ENCODE measurements at places on chromosomes 3 and 15.

DNA sequence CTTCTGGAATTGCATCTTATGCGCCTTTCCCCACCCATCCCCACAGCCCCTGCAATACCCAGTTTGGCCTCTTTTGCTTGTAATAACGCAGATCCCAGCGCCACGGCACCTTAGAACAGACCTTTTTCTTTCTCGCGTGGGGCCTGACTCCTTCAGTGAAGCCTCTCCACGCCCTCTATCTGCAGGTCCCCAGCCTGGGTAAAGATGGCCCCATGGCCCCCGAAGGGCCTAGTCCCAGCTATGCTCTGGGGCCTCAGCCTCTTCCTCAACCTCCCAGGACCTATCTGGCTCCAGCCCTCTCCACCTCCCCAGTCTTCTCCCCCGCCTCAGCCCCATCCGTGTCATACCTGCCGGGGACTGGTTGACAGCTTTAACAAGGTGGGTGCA, 594 bp downstream of the CRELD1 start:
- DNase-seq = peak; percentile 25

DNA sequence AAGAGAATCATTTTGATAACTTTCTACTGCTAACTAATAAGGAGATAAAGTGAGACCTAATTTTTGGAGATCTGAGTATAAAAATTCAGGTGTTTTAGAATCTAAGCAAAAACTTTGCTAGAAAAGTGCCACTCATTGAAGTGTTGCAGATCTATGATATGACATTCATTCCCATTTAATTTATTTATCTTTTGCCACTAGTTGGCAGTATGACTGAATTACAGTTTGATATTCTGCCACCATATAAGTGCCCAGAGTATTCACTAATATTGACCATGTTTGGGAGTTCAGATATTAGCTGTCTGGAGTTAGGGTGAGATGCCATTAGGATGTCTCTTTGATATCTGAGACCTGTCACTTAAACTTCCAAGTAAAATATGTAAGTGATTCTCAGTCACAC, 251.3 kb upstream of the GBE1 start:
- DNase-seq = no peak

DNA sequence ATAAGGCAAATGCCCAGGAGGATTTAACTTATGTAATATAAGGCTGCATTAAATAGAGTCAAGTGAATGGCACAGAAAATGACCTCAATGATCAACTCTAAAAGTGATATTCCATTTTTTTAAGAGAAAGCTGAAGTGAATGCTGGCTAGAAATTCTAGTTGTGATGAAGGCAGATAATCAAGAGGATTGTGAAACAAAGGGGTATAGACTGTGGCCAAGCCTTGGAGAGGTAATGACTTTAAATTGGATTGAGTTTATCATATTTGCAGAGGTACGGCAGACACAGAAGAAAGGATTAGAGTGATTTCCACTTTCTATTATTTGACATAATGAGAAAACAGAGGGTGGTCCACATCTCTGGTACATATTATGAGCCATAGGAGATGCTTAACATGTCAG, 269.2 kb downstream of the MECOM start:
- DNase-seq = no peak

- DNase-seq = no peak
Observed at GRCh38 chr3:126509597-126510307, 7.8 kb downstream of the UROC1 start.

DNA sequence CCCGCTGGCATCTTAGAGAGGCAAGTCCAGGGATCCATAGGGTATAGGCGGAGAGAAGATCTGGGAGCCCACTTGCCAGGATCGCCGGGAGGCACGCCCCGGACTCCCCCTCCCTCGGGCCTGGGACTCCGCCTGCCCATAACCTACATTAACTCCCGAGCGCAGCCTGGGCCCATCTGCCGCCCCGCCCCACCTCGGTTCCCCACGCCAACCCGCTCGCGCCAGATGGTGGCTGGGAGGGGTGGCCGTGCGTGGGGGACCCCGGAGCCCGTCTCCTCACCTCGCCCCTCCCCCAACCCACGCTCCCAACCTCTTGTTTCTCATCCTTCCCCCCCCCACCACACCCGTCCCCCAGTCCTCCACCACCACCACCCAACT, 1.7 kb upstream of the DLL4 start:
- no peak for DNase-seq

DNA sequence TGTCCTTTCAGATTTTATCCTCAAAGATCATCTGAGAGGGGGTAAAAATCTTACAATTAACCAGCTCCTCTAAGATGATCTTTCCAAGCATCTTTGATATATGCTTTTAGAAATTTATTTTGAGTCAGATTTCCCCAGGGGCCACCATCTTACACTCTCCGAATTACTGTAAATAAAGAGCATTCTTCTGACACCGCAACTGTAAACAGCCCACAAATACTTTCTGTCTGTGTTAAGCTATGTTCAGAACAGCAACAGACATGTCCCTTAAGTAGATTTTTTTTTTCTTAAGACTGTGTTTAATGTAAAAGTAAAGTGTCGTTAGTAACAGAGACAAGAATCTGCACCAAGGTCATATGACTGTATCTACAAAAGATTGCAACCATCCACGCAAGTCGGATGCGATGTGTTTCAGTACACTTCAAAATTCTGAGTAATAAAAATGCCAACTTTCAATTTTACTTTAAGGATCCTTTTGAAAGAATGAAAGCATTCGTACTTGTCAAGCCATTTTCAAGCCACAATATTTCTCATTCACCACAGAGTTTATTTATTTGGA, 159.0 kb upstream of the KCNH8 start:
- peak; percentile 30 for DNase-seq

DNA sequence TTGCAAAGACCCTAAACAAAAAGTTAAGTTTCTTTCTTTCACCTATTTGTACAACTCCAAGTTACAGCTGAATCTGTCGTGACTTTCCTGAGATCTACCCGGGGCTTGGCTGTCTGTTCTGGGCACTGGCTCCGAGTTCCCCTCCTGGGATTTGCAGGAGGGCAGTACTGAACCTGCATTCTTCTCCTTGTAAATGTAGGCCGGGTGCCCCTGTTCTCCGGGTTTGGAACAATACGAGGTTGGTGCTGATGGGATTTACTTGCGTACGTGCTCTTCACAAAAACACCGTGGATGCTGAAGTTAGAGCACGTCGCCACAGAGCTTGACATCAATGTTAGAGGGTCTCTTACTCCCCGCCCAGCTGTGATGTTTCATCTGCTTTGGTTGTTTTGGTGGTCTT, 48.1 kb downstream of the KLHL25 start:
- no peak for DNase-seq

GRCh38 chr15:89171136-89172072, 50.0 kb downstream of the RLBP1 start:
- peak; percentile 50 for DNase-seq

- peak; percentile 61 for DNase-seq
Observed at GRCh38 chr3:133038089-133038730, at the start of gene TMEM108. Gene TMEM108 (plus strand): TSS chr3:133038391.

DNA sequence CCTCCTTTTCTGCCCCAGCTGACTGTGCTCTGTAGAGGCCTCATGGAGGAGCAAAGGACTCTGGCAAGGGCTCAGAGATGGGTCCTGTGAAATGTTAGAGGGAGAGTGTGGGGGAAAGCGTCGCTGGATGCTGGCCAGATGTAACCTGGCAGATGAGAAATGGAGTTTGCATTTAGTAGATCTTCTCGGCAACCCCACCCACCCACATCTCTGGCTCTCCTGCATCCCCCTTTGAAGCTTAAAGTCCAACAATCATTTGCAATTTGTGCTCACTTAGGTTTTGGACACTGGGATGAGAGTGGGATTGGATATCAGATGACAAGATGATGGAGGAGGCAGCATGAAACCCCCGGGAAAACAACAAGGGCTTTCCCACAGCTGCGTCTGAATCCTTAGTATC, 523.6 kb upstream of the MCTP2 start:
- no peak for DNase-seq

DNA sequence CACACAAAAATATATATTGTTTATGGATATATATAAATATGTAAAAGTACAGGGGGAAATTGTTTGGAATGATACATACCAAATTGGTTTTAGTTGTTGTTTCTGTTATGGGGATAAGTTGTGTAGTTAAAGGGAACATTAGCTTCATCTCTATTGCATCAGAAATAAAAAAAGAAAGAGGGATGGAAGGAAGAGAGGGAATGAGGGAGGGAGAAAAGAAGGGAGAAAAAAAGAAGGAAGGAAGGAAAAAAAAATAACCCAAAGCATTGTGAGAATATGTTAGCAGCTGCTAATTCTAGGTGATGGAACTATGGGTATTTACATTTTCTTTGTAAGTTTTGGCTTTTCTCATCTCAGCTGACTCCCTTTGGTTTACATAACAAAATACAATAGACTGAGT, 1.3 kb downstream of the CCR8 start:
- DNase-seq = no peak

DNA sequence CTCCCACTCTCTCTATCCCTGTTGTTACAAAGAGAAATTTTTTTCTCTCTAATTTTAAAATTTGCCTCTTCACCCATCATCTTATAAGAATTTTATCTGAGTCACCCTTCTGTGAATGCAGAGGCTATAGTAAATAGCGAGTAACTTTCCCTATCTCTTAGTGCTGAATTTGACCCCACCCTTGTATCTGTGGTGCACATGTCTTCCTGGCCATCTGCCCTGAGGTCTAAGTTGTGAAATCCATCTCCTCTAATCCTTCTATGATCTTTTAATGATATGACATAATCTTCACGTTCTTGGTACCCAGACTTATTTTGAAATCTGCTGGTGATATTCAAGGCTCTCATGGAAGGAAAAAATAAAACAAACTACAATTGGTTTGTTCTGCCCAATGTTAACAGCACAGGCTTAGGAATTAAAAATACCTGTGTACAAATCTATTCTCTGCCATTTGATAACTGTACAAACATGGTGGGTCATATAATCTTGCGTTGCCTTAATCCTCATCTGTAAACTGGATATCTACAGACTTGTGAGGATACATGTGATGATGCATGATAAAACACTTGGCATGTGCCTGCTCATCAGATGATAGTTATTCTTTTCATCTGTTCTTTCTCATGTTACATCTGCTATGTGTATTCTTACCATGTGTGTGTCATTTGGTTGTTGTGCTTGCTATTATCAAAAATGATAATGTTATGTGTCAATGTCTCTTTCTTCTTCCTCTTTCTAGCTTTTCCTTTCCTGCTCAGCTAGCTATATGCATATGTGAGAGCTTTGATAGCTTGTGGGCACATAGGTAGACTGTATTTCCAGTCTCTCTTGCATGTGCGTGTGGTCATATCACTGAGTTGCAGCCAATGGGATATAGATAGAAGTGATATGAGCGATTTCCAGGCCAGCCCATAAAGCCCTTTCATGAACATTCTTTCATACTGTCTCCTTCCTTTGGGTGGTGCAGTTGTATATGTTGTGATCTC, 13.7 kb upstream of the CCR3 start:
- no peak for DNase-seq

GRCh38 chr15:31499236-31499952, 172.8 kb downstream of the KLF13 start:
- no peak for DNase-seq

DNA sequence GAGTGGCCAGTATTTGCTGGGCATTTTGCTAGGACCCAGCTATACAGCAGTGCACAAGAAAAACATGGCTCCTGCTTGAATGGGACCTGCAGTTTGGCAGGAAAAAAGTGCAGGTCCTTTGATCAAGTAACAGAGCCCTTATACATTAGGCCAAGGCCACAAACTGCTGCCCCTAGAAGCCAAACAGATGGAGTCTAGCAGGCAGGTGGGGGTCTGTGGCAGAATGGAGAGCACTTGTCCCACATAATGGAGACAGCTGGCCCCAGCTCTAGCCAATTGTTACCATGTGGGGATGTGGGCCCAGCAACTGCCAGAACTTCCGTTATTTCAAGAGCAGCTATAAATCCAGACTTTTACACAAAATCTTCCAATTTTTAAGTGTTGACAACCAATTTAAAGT, 79.3 kb downstream of the SHQ1 start:
- no peak for DNase-seq

DNA sequence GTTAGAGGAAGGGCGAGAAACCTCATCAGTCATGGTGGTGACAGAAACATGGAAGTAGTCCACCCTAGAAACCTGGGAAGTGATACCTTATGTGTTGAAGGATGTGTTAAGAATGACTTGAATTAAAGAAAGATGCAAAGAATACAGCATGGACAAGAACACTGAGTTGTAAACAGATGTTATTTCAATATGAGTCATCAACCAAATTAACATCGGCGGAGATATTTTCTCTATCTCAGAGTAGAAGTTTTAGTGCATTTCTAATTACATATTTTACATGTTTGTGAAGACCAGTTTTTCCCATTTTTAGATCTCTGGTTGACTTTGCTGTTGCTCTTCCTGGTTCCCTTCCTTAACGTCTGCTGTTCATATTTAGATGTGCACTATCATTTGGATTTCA, 268.8 kb upstream of the TBL1XR1 start:
- no peak for DNase-seq

GRCh38 chr3:135018149-135018923, 223.3 kb downstream of the EPHB1 start:
- no peak for DNase-seq

- DNase-seq = no peak
Observed at GRCh38 chr3:11006986-11007933, 14.7 kb downstream of the SLC6A1 start.

- no peak for DNase-seq
Observed at GRCh38 chr3:15708882-15709677, 88.7 kb downstream of the ANKRD28 start.

DNA sequence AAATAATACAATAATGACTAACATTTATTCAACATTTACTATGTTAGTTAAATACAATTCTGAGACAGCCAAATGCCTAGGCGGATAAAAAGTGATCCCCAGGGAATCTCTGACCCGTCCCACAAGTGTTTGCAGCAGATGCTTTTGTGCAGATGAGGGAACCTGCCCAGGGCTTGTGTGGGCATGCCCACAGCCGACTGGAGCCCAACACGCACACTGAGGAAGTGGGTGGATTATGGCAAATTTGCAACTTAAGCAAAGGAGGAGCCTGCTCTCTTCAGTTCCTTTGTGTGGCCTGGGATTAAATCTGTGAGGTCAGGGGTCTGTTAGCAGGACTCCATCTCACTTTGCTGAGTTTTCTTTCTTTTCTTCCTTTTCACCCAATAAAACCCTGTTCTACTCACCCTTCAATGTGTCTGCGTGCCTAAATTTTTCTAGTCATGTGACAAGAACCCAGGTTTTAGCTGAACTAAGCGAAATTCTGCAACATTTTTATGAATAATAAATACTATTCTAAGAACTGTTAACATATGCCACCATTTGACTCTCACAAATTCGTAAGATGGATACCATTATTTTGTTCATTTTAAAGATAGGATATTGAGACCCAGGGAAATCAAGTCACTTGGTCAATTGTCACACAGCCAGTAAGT, 13.9 kb upstream of the RTP1 start:
- no peak for DNase-seq

GRCh38 chr15:68186671-68187397, 18.3 kb downstream of the CALML4 start:
- DNase-seq = no peak

DNA sequence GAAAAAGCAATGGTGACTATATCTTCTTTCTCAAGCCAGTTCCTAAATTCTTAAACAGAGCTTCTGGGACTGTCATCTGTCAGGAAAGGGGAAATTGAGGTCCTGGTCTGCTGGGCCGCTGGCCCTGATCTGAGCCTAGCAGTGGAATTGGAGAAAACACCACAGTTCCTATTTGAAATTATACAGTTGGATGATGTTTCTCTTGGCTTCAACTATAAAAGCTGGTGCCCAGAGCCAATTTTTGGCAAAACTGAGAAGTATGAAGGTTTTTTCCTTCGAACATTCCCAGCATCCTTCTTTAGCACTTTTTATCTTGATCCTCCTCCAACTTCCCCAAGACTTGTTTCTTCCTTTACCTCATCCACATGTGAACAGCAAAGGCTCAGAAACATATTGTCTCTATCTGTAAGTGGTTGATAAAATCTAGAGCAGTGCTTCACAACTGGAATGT, 83.9 kb downstream of the CD47 start:
- DNase-seq = no peak
